B cell (primary cell): ENCODE measurements at places on chromosomes 7 and 10. TPM values are rescaled to one million over a fixed set of nuclear protein-coding genes. Genes with fewer than 3 reads are reported as not detected.

SND1 gene
- polyA plus RNA-seq, result 31.8 and 44.4 TPM in 2 replicates

SMURF1 gene
- 7.5 and 11.6 TPM in 2 replicates for polyA plus RNA-seq

CYP26C1 gene
- polyA plus RNA-seq, result 0.01 and 0.03 TPM in 2 replicates

OPTN gene
- polyA plus RNA-seq, result 5.2 and 12.0 TPM in 2 replicates

FLNC gene
- polyA plus RNA-seq, result 0.01 TPM in 1 of 2 replicates, not detected in the other

TDRD1 gene
- 0.03 and 0.10 TPM in 2 replicates for polyA plus RNA-seq

MACC1 gene
- polyA plus RNA-seq, result 0.92 and 1.1 TPM in 2 replicates

FBXL13 gene
- polyA plus RNA-seq, result 0.22 and 0.37 TPM in 2 replicates

C10orf67 gene
- polyA plus RNA-seq, result 0.06 TPM in 1 of 2 replicates, not detected in the other

EPHA1 gene
- polyA plus RNA-seq, result 0.39 and 0.50 TPM in 2 replicates

ANKRD30A gene
- polyA plus RNA-seq, result not detected in 2 replicates

HHEX gene
- 96.9 and 184 TPM in 2 replicates for polyA plus RNA-seq

VSTM4 gene
- not detected in 2 replicates for polyA plus RNA-seq

MAT1A gene
- not detected in 2 replicates for polyA plus RNA-seq

VAX1 gene
- not detected in 2 replicates for polyA plus RNA-seq

KEL gene
- polyA plus RNA-seq, result 0.27 and 0.48 TPM in 2 replicates

NACAD gene
- 0.04 and 0.22 TPM in 2 replicates for polyA plus RNA-seq

ATOH7 gene
- not detected in 2 replicates for polyA plus RNA-seq

SPACDR gene
- 2.1 and 2.9 TPM in 2 replicates for polyA plus RNA-seq

TRIM74 gene
- polyA plus RNA-seq, result 0.48 and 0.97 TPM in 2 replicates

TAC1 gene
- not detected in 2 replicates for polyA plus RNA-seq

MEST gene
- polyA plus RNA-seq, result 2.1 and 2.5 TPM in 2 replicates

DNAH11 gene
- polyA plus RNA-seq, result not detected in 2 replicates

ZNF853 gene
- polyA plus RNA-seq, result 1.6 and 2.5 TPM in 2 replicates

INHBA gene
- not detected in 2 replicates for polyA plus RNA-seq

CPA2 gene
- polyA plus RNA-seq, result not detected in 2 replicates

FAM3C gene
- polyA plus RNA-seq, result 38.7 and 54.3 TPM in 2 replicates

PHTF2 gene
- 34.5 and 35.3 TPM in 2 replicates for polyA plus RNA-seq

CTAGE8 gene
- polyA plus RNA-seq, result 0.91 TPM in 2 replicates

SORBS1 gene
- 0.21 and 0.36 TPM in 2 replicates for polyA plus RNA-seq

MINPP1 gene
- polyA plus RNA-seq, result 1.8 and 2.7 TPM in 2 replicates

GSAP gene
- polyA plus RNA-seq, result 140 and 157 TPM in 2 replicates

ARL4A gene
- polyA plus RNA-seq, result 100 and 116 TPM in 2 replicates
